ENCODE measurements at places on chromosomes 2 and 18.
A peak's percentile ranks its signal among the peaks of the same experiment; 100 is the strongest.

DNA sequence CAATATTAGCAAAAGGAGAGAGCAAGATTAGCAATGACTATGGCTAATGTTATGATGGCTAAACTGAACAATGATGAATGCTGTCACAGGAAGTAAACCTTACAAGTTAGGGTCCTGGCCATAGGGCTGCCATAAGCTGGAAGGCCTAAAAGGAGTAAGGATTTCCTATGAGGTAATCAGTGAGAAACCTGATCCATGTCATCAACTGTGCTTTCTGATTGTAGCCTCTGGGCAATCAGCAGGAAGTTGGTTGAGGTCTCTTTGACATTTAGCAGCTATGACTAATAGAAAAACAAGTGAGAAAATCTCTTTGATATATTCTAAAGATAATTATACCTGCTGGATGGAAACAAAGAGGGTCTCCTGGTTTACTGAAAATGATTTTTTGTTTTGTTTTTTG is 193.0 kb downstream of the RAB3GAP1 start:
- DNase-seq = peak; percentile 78

DNA sequence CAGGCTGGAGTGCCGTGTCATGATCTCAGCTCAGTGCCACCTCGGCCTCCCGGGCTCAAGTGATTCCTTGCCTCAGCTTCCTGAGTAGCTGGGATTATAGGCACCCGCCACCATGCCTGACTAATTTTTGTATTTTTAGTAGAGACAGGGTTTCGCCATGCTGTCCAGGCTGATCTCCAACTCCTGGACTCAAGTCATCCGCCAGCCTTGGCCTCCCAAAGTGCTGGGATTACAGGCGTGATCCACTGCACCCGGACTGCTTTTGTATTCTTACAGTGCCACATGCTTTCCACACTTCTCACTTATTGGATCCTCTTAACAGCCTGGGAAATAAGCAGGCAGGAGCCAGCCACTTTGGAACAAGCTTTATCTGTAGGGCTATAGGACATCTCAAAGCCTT is 25.3 kb upstream of the BCL2L11 start:
- no peak for DNase-seq

DNA sequence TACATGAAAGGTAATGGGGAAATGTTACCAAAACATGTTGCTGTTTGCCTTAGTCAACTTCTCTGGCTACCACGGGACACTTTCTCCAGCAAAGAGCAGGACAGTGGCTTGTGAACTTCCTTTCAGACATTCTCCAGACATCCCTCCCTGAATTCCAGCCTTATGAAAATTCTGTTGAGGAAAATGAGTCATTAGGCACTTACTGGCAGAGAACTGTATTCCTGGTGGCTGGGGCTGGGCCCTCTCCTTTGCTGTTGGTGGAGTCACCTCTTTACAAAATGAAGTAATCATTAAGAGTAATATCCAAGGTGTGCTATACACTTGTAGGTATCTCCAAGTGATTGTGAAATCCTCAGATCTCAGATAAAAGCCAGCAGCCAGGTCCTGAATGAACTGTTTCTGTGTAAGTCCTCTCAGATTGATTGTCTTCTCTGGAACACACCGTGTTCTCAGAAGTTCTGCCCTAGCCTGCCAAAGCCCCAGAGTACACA is 1.3 kb upstream of the FAP start:
- peak; percentile 81 for DNase-seq

DNA sequence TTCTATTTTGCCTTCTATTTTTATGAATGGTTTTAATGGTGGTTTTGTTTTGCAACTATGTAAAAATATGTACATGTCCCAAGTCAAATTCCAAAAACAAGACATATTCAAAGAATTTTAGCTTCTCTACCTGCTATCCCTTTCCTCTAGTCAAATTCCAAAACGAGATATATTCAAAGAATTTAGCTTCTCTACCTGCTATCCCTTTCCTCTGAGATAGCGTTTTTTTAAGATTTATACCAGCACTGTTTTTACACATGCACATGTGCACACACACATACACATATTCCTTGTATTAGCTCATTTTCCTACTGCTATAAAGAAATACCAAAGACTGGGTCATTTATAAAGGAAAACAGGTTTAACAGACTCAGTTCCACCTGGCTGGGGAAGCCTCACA is 199.1 kb upstream of the ARL4C start:
- no peak for DNase-seq

- DNase-seq = no peak
Observed at GRCh38 chr2:56981554-56981953, 797.8 kb downstream of the CCDC85A start.

- DNase-seq = no peak
Observed at GRCh38 chr2:227454323-227454860, 17.6 kb upstream of the AGFG1 start.

DNA sequence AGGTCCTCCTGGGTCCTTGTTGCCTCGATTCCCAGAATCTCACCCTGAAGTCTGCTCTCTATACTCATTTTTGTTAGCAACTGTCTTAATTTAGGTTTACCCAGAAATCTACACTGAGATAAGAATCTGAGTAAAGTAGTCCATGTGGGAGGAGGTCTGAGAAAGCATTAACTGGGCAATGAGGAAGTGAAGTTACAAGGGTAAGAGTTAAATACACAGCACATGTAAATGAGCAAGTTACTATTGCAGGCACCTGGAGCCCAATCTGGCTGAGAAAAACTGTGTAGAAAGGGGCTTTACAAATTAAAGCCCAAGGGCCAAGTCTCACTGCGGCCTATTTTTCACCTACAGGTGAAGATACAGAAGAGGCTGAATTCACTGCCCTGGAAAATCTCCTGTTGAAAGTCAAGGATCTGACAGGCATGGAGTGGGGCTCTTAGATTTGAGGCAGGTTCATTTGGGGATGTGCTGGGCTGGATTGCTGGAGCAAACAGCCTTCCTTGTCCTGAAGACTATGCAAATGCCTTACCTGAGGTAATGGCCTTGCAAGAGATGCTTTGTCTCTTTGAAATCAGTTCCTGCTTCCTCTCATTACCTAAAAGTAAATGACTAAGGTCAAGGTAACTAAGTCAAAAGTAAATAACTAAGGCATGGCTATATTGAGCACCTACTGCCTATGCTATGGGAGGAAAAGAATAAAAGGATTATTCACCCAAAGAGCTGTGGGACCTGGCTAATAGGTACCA is 84.4 kb upstream of the DYNAP start:
- DNase-seq = no peak

GRCh38 chr2:200450288-200450687 is 59.6 kb downstream of the KCTD18 start:
- DNase-seq = no peak

- DNase-seq = no peak
Observed at GRCh38 chr2:196287523-196287922, 116.1 kb upstream of the STK17B start.

GRCh38 chr18:4107049-4107467 is 348.0 kb downstream of the DLGAP1 start:
- DNase-seq = no peak

DNA sequence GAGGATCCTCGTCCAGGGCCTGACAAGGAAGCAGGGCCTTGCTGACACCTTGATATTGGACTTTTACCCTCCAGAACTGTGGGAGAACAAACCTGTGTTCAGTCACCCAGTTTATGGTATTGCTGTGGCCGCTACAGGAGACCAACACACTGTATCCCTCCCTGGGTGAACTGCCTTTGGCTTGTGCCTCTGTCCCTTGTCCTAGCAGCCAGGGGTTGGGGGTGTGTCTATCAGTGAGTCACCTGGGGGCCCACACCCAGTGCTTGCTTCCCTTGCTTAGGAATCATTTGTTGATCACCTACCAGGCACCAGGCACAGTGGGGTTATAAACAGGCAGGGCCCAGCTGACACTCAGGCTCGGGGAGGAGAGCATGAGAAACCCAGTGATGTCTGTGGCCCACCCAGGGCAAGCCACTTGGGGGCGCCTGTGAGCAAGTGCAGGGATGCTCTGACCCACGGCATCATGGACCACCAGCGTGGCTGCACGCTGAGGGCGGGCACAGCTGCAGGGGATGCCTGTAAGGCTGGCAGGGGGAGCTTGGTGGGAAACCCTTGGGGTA is 17.1 kb downstream of the TMEM185B start:
- no peak for DNase-seq

DNA sequence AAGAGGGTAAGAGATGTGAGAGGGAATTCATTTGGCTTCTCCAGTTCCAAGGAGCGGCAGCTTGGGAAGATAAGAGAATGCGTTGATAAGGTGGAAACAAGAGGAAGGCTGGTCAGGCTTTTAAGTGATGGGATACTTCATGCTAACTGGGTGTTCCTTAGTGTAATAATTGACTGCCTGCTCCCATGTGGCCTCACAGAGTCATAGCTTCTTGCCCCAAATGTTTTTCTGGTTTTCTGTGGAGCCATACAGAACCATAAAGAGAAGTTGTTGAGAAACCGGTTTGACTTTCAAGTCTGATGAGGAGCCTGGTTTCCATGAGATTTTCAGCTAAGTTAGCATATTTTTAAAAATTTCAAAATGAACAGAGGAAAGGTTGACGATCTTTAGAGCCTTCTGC is 97.5 kb upstream of the ZFP36L2 start:
- DNase-seq = no peak

- DNase-seq = no peak
Observed at GRCh38 chr2:48695991-48696390, 59.5 kb downstream of the LHCGR start.

DNA sequence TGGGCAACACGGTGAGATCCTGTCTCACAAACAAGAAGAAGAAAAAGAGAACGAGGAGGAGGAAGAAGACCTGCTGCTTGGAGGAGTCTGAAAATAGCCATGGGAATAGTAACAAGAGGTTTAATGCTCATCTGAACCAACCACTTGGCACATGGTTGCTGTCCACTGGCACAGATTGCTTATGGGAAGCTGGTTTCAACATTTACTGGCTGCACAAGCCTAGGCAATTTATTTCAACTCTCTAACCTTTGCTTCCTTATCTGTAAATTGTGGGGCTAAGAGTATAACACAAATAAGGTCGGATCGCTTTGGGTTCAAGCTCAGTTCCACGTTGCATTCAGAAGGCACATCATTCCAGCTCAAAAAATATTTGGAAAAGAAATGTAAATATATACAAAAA is 14.2 kb upstream of the RHOB start:
- DNase-seq = no peak

GRCh38 chr2:2719015-2719414 is 387.9 kb upstream of the MYT1L start:
- no peak for DNase-seq

DNA sequence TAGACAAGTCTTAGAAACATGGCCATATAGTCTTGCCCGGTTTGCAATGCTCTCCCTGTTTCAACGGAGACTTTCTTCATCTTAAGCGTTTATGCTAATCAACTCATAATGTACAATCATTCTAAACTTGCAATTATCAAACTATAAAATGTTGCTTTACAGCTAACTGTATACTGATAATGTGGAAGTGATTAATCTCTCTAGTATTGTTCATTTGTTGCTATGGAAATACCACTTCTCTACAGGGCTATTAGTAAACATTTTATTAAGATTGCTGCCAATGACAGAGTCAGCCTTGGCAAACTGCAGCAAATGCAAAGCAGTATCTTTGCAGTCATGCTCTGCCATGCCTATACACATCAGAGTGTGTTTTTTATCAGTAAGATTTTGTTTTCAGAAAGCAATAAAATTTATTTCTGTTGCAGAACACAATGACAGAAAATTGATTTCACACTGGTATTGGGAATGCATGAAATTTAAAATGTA is 1201.8 kb upstream of the CDH2 start:
- no peak for DNase-seq

DNA sequence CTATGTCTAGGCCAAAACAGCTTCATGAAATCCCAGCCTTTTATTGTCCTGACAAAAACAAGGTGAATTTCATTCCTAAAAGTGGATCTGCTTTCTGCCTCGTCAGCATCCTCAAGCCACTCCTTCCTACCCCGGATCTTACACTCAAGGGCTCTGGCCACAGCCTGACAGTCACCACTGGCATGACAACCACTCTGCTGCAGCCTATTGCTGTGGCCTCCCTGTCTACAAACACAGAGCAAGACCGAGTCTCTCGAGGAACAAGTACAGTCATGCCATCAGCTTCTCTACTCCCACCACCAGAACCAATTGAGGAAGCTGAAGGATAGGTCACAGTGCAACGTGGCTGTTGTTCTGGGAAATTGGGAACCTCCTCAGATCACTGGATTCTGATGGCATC is 106.1 kb downstream of the ICA1L start:
- no peak for DNase-seq

- DNase-seq = no peak
Observed at GRCh38 chr2:216281316-216281715, 91.0 kb downstream of the MARCHF4 start.

- no peak for DNase-seq
Observed at GRCh38 chr18:23570912-23571504, 15.3 kb downstream of the NPC1 start.

- DNase-seq = no peak
Observed at GRCh38 chr2:237977380-237977779, 10.6 kb downstream of the UBE2F start.

GRCh38 chr2:37561615-37562569 is 109.5 kb downstream of the CDC42EP3 start:
- peak; percentile 85 for DNase-seq

GRCh38 chr2:106534471-106534870 is 47.3 kb downstream of the CD8B2 start:
- DNase-seq = no peak

- DNase-seq = no peak
Observed at GRCh38 chr2:189178054-189178453, 1.5 kb downstream of the COL5A2 start.
